Activated CD8-positive, alpha-beta memory T cell treated with anti-CD3 and anti-CD28 coated beads for 4 hours (primary cell): ENCODE measurements at places on chromosomes 1 and 21.

DNA sequence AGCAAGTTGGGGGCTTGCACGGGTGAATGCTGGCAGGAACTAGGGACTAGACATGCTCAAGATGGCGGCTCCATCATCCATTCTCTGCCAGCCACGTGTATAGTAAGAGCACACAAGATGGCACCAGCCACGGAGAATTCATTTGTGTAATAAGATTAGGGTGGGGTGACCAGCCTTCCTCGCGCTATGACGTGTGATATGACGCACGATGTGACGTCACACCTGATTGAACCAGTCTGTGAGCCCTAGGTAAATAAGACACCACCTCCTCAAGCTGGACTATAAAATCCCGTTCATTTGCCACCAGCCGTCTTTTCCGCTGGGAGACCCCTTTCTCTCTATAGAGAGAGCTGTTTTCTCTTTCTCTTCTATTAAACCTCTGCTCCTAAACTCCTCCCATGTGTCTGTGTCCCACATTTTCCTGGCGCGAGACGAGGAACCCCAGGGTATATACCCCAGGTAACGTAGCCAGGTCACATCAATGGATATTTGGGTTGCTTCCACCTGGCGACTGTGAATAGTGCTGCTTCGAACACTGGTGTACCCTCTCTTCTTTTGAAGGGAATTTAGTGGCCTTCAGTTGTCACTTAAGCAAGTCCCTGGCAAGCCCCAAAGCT, 18.1 kb upstream of the COG2 start:
- no peak for DNase-seq

GRCh38 chr1:236455243-236455642, 61.2 kb downstream of the EDARADD start:
- DNase-seq, result no peak

DNA sequence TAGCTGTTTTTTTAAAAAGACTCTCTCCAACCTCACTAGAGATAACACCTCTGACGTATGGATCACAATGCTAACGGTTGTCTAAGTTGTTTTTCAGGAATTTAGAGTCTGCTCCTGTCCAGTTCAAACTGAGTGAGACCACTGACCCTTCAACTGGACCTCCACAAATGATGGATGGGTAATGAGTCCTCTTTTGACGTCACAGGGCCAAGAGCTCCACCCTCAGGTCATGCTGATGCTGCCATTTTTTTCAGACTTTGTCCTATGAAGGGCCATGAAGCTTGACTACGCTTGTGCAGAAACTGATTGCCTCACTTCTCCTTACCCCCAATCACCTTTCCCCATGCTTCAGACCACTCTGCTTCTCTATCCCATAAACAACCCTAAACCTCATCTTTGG, 16.6 kb downstream of the GRIK3 start:
- no peak for DNase-seq

- DNase-seq, result no peak
Measured at GRCh38 chr1:64302971-64303370, 99.5 kb downstream of the UBE2U start.

- DNase-seq, result no peak
Measured at GRCh38 chr1:201184307-201185122, 6.1 kb upstream of the IGFN1 start.

DNA sequence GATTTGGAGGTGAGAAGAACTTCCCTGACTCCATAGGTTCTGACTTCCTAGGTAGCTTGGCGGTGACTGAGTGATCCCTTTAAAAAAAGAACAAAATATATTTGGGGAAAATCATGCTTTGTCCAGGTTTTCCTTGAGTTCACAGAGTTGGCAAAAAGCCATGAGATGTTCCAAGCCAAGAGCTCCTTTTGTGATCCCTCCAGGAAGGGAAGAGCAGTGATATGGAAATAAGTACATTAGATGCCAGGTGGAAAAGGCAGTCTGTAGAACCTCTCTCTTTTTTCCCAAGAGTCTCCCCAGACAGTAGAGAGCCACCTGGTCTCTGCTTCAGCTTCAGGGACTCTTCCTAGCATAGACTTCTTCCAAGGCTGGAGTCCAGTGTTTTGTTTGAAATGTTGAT, 10.2 kb downstream of the TLCD4 start:
- no peak for DNase-seq

DNA sequence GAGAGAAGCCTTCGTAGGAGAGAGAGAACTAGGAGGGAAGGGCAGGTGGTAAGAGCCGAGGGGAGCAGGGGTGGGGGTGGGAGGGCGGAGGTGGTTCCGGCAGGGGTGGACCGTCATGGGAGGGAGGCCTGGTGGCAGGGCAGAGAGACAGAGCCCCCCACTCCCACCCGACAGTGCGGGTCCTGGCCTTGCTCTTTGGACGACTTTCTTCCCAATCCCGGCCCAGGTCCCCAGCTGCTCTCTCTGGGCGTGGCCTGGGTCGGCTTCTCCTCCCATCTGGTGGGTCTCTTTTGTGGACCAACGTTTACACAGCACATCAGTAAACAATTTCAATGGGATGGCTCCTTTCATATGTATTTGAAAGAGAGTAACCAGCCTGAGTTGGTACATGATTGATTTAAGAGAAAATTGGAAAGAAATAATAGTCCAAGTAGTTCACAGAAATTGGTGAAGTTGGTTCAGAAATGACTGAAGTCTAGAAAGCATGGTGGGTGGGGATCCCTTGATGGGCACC, 56.9 kb downstream of the LDLRAD2 start:
- no peak for DNase-seq

GRCh38 chr1:32709075-32709474, 6.5 kb upstream of the SYNC start:
- no peak for DNase-seq

DNA sequence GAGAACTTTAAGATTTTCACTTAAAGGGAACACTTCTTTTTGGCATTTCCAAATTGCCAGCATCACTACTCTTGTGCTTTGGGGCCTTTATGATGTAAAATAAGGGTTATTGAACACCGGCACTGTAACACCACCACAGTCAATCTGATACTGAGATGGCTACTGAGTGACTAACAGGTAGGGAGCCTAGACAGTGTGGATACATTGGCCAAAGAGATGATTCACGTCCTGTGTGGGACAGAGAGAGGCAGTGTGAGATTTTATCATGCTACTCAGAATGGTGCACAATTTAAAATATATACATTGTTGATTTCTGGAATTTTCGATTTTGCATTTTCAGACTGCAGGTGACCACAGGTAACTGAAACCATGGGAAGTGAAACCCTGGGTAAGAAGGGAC, 261.6 kb downstream of the SPATA17 start:
- no peak for DNase-seq

- no peak for DNase-seq
Measured at GRCh38 chr1:9081473-9081872, 12.0 kb upstream of the SLC2A5 start.

GRCh38 chr1:3560981-3561380, 50.3 kb downstream of the MEGF6 start:
- DNase-seq, result no peak

DNA sequence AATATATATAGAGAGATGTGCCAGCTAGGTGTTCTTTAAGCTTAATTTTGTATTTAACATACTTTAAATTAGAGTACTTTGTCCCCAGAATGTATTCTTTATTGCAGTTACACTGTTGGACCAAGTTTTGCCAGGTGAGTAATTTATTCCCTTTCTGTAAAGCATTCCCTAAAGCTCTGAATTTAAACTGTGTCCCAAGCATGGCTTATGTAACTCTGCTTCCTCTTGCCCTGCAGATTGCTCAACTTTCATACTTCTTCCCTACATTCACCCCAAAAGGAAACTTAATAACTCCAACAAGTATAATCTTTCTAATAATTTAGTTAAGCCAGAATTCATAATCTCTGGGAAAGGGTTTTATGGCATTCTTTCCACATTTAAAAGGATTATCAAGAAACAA, 5.6 kb downstream of the LYPLAL1 start:
- DNase-seq, result no peak

DNA sequence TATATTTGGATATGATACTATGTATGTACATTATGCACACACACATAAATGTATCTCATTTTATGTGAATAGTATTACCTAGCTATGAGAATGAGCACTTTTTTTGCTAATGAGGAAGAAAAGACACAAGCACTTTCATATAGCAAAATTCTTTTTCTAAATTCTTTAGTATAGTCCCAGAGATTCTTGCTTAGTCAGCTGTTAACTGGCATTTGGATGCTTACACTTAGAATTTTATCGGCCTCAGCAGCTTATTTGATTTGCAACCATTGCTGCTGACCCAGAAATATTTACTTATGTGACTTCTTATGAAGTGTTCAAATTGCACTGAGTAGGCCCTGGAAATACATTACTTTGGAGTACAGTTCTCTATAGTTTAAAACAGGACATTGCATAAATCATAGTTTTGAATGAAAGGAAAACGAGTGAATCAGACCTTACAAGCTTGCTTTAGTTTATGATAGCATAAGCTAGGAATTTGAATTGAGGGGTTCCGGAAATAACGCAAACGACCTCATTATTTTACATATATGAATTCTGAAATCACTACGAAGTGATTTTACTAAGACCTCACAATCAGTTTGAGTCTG, 653.9 kb upstream of the NEGR1 start:
- DNase-seq, result no peak

- DNase-seq, result no peak
Measured at GRCh38 chr21:34186109-34186719, 112.8 kb downstream of the MRPS6 start.

GRCh38 chr1:230058626-230059025, 8.4 kb upstream of the GALNT2 start:
- DNase-seq, result no peak
